ENCODE measurements at places on chromosomes 6 and 20.

GRCh38 chr6:27892649-27893058, 19.5 kb downstream of the OR2B2 start:
- DNase-seq = no peak

GRCh38 chr20:823574-823902, 10.0 kb upstream of the FAM110A start:
- no peak for DNase-seq

DNA sequence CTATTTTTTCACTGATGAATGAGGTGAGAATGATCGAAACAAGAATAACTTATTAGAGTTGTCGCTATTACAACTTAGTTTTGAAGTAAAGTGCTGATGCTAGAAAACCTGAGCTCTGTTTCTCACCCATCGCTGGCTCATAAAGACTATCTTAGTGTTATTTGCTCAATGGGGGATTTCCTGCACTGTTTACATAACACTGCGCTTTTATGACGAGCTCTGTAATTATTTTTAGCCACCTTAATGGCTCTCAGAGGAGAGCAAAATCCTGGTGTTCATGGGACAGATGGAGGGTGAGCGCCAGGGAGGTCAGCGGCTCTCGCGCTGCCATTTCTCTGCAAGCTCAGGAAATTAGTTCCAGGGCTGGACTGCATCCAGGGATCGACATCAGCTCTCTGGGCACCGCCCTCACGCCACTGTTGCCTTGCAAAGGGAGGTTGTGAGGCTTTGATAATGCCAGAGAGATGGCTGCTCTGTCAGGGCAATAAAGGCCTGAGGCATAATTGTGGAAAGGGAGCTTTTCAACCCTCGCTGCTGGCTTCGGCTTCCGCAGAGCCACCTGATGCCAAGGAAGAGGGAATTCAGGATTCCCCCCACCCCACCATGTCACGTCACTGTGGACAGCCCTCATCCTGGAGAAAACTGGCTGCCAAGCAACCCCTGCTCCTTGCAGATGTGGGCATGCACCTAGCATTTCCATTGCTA, 72.0 kb downstream of the DACT2 start:
- no peak for DNase-seq

GRCh38 chr6:167689751-167690150, 137.0 kb upstream of the AFDN start:
- no peak for DNase-seq

GRCh38 chr20:53141201-53142050, 169.3 kb downstream of the TSHZ2 start:
- no peak for DNase-seq

DNA sequence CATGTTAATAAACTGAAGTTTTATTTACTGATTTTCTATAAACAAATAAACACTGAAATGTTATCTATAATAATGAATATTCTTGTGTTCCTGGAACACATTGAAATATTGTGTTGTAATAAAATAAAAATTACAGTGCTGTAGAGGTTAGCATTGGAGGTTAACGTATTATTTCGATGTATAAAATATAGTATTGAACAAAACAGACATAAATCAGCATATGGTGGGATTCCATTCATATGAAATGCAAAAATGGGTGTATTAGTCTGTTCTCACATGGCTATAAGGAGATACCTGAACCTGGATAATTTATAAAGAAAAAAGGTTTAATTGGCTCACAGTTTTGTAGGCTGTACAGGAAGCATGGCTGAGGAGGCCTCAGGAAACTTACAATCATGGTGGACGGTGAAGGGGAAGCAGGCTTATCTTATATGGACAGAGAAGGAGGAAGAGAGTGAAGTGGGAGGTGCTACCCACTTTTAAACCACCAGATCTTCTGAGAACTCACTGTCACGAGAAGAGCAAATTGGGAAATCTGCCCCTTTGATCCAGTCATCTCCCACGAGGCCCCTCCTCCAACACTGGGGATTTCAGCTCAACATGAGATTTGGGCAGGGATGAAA, 24.6 kb upstream of the BMP6 start:
- DNase-seq = peak; percentile 27

- DNase-seq = no peak
Measured at GRCh38 chr6:150228072-150228733, 85.4 kb downstream of the PPP1R14C start.

DNA sequence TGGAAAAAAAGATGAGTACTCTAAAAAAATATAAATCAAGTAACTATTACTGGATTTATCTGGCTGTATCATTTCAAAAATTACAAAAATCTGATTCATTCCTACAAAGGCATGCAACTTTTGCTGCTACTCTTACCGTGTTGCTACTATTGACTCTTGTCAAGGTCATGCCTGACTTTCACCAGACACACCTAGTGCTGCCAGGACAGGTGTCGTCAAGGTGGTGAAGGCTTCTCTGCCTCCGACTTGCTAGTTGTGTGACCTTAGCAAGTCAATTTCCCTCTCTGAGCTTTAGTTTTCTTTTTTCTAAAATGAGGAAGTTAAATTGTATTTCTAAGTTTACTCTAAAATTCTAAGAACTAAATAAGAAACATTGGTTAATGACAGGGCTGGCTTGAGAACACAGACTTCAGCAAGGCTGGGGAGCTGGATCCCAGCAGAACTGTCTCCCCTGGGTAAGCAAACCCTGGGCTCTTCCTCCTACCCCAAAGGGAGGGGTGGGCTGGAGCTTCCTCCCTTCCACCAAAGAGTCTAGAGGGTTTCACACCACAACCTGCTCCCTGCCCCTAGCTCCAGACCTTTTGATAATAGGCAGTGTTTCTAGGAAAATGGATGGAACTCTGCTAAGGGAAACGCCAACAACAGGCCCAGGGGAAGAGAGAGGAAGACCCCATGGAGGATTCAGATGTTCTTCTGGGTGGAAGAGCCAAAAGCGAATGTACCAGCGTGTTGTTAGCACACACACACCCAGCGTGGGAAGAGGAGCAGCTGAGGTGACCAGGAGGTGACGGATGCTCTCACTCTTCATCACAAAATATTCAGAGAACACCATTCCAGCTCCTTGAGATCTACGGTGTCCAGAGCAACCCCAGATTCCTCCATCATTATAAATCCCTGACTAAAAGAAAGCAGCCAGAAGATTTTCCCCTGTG, 47.9 kb upstream of the CITED2 start:
- no peak for DNase-seq

- no peak for DNase-seq
Measured at GRCh38 chr6:36389353-36389752, 1.9 kb upstream of the ETV7 start.

GRCh38 chr6:17870300-17871188, 116.9 kb downstream of the KIF13A start:
- DNase-seq = no peak

DNA sequence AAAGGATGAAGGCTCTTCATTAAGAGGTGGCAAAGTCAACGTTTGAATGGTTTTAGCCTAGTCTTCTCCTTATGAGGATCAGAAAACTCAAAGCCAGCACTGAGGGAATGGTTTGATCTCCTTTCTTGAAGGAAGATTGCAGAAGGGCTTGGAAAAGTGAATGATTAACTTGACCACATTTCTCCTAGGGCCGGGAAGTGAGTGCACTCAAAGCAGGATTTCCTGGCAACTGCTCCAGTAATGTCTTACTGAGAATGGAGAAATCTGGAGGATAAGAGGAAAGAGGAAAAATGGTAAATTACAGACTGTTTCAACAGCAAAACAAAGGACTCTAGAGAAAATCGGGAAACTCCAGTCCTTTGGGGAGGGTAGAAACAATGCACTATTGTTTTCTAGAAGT, 189.0 kb upstream of the FOXA2 start:
- DNase-seq = no peak
